ENCODE measurements at places on chromosomes 6 and 20. TPM values are rescaled to one million over a fixed set of nuclear protein-coding genes. Genes with fewer than 3 reads are reported as not detected.

GRCh38 chr20:25281541-25281991, 33.7 kb downstream of the PYGB start:
- DNase-seq = peak; percentile 72

GRCh38 chr6:90496258-90497016, 90.4 kb downstream of the MAP3K7 start:
- no peak for DNase-seq

DNA sequence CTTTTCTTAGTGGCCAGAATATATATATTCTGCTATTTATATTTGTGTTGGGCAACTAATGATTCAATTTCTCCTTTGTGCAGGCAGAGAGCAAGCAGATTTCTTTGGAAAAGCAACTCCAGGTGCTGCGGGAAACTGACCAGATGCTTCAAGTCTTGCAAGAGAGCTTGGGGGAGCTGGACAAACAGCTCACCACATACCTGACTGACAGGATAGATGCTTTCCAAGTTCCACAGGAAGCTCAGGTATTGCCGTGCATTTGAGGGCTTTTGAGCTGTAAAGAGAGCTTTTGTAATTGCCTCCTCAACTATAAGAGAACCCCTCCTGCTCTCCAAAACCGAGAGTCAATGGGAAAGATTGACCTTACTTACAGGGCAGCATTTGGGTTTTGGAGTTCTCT, 203.5 kb downstream of the UTRN start:
- DNase-seq = no peak

GRCh38 chr20:35307666-35308653, 15.7 kb upstream of the FAM83C start:
- no peak for DNase-seq

DNA sequence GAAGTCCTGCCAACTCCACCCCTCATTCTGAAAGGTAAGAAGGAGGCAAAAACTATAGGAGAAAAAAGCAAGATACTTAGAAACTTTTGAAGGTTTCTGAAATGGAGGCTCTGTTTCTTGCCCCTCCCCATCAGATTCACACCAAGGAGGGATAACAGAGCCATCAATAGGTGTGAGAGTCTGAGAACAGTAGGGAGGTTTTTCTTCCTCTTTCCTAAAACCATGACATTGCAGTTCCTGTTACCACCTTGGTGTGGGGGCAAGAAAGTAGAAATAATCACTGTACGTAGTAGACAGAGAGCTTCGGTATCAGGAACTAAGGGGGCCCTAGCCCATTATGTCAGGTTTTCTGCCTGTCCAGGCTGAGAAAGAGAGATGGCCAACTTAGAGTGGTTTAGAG, 333.3 kb upstream of the SYNCRIP start:
- no peak for DNase-seq

Gene CNR1
- total RNA-seq = 11.1 TPM

Gene FOXQ1
- total RNA-seq = not detected

Gene MRPS18B
- 27.8 TPM for total RNA-seq

Measured in posterior vena cava (tissue), 2 donors.